Activated CD4-positive, CD25-positive, alpha-beta regulatory T cell treated with anti-CD3 and anti-CD28 coated beads, Interleukin-2, amount 50 U/mL, for 24 hours (primary cell): ENCODE measurements at places on chromosomes 3 and 15.
A peak's percentile ranks its signal among the peaks of the same experiment; 100 is the strongest.

DNA sequence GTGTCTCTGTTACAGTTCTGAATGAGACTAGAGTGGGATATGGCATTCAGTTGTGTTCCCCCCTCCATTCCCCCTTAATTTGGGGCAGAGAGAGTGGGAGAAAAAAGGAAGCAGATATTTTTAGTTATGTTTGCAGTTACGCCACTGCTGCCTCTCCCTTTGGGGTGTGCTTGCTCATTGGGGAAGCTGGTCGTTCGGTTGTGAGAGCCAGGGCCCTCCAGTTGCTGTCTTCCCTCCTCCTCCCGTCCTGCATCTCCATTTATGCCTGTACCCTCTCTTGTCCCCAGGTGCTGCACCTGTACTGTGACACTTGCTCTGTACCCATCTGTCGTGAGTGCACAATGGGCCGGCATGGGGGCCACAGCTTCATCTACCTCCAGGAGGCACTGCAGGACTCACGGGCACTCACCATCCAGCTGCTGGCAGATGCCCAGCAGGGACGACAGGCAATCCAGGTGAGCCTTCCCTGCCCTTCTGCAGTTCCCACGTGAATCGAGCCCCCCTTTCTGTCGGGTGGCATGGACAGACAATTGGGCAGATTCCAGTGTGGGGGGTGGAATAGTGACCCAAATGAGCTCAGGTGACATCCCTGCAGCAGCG is 55.8 kb downstream of the TRIM71 start:
- no peak for ATAC-seq

GRCh38 chr3:168117059-168117458 is 21.3 kb upstream of the GOLIM4 start:
- ATAC-seq: no peak

DNA sequence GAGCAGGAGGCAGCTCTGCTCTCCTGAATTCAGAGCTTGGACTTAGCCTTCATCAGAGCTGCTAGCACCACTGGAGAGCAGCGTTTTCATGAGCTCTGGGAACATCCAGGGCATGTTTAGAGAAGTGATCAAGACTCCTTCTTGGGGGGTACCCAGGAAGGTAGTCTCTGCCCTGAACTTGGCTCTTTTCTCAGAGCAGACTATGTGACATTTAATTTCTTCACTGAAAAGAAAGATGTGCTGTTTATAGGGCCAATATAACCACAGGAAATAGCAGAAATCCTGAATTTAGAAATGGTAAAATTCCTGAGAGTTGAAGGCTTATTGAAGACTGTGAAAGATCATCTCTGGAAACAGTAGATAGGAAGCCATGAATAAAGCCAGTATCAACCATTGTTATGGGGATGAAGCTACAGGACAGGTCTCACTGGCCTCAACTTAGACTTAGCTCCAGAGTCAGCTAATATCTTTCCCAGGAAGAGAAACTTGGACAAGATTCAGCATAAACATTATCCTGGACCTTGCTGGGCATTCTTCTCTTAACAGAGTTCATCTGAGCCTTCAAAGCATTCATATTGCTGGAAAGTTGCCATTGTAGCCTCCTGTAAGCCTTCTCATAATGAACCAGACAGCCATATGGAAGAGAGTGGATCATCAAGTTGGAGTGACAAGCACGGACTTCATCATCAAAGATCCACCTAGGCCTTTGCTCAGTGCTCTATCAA is 386.6 kb upstream of the THBS1 start:
- ATAC-seq: no peak

DNA sequence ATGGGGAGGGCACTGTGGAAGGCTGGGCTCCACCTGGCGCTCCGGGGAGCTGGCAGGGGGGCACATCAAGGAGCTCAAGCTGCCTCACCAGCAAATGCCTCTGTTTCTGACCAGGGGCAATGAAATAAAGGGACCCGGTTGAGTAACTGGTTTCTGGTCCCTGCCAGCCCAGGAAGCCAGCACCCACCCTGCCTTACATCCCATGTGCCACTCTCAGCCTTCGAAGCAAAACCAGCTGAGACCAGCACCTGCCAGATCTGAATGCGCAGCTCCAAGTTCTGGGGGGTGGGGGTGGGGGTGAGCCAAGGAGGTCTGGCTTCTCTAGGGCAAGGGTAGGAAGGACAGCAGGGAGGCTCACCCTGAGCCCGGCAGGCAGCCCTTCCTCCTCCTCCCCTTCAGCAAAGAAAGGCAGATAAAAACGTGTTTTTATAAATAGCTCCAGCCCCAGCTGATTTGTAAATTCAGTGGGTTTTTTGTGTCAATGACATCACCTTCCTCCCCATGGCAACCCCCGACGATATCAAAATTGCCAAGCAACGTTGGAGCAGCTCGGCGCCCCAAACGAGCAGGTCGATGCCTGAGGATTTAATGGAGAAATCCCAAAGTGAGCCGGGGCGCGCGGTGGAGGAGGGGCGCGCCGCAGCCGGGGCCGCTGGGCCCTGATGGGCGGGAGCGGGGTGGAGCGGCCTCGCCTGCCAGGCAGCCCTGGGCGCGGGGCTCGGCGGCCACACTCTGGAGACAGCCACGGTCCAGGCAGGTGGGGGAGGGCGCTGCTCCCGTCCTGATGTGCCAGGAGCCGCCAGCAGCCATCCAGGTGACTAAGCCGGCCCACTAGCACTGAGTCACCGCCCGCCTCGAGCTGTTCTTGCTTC is at the start of gene PAK6:
TSS of gene PAK6 (plus strand) at position 532 of the 872 bp plus-strand sequence. CDS start 25,723 bp downstream, outside the sequence.
- ATAC-seq: peak; percentile 82

- no peak for ATAC-seq
Observed at GRCh38 chr3:51620543-51620942, 50.5 kb upstream of the TEX264 start.

GRCh38 chr3:155554777-155555451 is 190.0 kb downstream of the PLCH1 start:
- no peak for ATAC-seq

DNA sequence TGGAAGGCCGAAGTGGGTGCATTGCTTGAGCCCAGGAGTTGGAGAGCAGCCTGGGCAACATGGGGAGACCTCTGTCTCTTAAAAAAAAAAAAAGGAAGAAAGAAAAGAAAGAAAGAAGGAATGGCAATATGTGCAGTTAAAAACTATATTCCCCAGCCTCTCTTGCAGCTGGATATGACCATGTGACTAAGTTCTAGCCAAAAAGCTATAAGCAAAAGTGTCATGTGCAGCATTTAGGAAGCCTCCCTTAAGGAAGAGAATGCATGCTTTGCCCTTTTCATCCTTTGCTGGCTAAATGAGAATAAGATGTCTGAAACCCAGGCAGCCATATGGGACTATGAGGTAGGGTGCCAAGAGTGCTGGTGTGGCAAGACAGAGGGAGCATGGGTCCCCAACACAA is 21.8 kb downstream of the CYP19A1 start:
- ATAC-seq: no peak

- ATAC-seq: no peak
Observed at GRCh38 chr3:149497966-149498670, 23.6 kb downstream of the TM4SF4 start.
